Activated naive CD8-positive, alpha-beta T cell treated with anti-CD3 and anti-CD28 coated beads, Interleukin-2, amount 10 ng/mL, durations not matched to agents 7 days and 5 days (primary cell): ENCODE measurements at places on chromosomes 7 and 10. TPM values are rescaled to one million over a fixed set of nuclear protein-coding genes. Genes with fewer than 3 reads are reported as not detected.
A peak's percentile ranks its signal among the peaks of the same experiment; 100 is the strongest.

Gene CTAGE4
- 1.0 TPM for total RNA-seq

Gene LRRN3
- 193 TPM for total RNA-seq

- H3K36me3 ChIP-seq: no peaks in the 10 kb centered on the region
- H3K4me1 ChIP-seq: no peaks in the 10 kb centered on the region
Measured at GRCh38 chr10:129085811-129086210, 381.2 kb upstream of the MGMT start.

GRCh38 chr7:127912901-127913300, 118.3 kb downstream of the LRRC4 start:
- no peaks in the 10 kb centered on the region for H3K27me3 ChIP-seq
- H3K27ac ChIP-seq: no peak overlapping the region
- H3K4me1 ChIP-seq: peaks cover 2% of the 10 kb centered on the region
- no peak overlapping the region for H3K4me3 ChIP-seq

Gene SPDYE16
- total RNA-seq: 0.71 TPM

GRCh38 chr10:112213098-112213823, 29.7 kb upstream of the GPAM start:
- H3K36me3 ChIP-seq: no peaks in the 10 kb centered on the region
- H3K4me1 ChIP-seq: no peaks in the 10 kb centered on the region
- H3K27ac ChIP-seq: no peak overlapping the region
- DNase-seq: no peak
- no peak overlapping the region for H3K4me3 ChIP-seq
- peaks cover 10% of the 10 kb centered on the region for H3K27me3 ChIP-seq

Gene CACNB2
- not detected for total RNA-seq

GRCh38 chr10:77637532-77638320, at the start of gene KCNMA1:
TSS of gene KCNMA1 (minus strand) at chr10:77637808.
- DNase-seq: peak; percentile 42
- H3K36me3 ChIP-seq: no peaks in the 10 kb centered on the region
- H3K27ac ChIP-seq: no peak within 1 kb of the TSS
- H3K27me3 ChIP-seq: peaks cover 80% of the 10 kb centered on the region
- peaks cover 2% of the 10 kb centered on the region for H3K4me1 ChIP-seq

GRCh38 chr7:124566583-124566982, 199.0 kb downstream of the GPR37 start:
- no peak for DNase-seq
- H3K4me1 ChIP-seq: no peaks in the 10 kb centered on the region
- H3K27me3 ChIP-seq: no peaks in the 10 kb centered on the region
- H3K36me3 ChIP-seq: no peaks in the 10 kb centered on the region
- no peak overlapping the region for H3K4me3 ChIP-seq
